ENCODE measurements at places on chromosomes 7 and 10.

- DNase-seq = peak; percentile 91
Observed at GRCh38 chr7:150420987-150421674, 29.3 kb upstream of the GIMAP8 start.

- DNase-seq = no peak
Observed at GRCh38 chr7:40587419-40587818, 452.6 kb downstream of the SUGCT start.

DNA sequence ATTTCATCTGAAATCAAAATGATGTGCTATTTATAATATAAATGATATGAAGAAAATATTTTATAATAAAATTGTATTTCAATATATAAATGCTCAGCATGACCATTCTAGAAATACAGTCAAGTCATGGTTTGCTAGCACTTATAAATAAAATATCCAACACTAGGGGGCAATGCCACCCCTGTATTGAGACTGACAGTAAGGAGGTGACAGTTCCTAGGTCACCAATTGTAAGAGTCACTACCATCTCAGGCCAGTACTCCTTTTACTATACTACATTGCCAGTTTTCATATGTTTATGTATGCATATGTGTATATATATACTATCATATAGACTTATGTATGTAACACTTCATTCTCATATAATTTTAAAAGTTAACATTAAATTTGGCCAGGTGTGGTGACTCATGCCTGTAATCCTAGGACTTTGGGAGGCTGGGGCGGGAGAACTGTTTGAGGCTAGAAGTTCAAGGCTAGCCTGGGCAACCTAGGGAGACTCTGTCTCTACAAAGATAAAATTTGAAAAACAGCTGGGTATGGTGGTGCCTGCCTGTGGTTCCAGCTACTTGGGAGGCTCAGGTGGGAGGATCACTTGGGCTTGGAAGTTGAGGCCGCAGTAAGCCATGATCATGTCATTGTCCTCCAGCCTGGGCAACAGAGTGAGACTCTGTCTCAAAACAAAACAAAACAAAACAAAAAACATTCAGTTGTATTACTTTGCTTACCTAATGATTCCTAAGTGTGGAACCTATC, 2.4 kb upstream of the CNOT4 start:
- peak; percentile 90 for DNase-seq

DNA sequence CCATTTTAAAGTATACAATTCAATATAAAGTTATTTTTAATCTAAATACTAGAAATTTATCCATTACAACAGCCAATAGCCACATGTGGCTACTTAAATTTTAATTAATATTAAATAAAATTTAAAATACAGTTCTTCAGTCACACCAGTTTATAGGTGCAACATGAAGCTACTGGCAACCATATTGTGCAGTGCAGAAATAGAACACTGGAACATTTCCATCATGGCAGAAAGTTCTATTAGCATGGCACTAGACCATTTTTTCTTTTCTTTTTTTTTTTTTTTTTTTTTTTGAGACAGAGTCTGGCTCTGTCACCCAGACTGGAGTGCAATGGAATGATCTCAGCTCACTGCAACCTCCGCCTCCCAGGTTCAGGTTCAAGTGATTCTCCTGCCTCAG, 5.2 kb upstream of the ASCC1 start:
- DNase-seq = no peak

DNA sequence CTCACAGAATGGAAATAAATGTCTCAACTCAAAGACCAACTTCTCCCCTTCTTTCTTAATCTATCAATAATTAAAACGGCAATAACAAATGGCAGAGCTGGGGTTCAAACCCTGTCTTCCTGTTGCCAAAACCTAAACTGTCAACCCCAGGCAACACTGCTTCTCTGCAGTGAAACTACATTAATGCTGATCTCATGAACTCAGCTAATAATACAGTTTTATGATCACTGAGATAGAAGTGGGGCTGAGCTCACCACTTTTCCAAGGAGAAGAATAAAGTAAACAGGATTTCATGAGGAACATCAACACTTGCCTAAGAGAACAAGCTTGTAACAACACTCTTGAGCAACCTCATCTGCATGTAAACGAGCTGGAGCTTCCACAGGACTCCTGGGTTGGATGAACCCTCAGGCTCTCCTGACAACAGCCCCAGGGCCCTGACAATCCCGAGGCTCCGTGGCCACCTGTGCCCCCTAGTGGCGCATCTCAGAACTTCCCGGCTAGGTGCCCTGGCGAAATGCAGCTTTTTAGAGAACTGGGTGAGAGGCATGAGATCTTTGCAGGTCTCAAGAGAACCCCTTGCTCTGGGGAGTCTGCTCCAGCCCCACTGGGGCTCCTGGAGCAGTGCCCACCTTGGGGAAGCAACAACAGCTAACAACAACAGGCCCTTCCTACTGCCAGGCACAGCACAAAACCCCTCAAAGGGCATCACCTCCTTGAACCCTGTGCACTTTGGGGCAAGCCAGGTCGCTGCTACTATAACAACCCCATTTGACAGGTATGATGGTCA, 169.3 kb downstream of the SH3PXD2A start:
- DNase-seq = peak; percentile 89

- DNase-seq = no peak
Observed at GRCh38 chr7:90211391-90212148, at the start of gene STEAP2. Gene STEAP2, plus strand, starts transcription at chr7:90211740. Its CDS starts 13,343 bp downstream, at chr7:90225083.

DNA sequence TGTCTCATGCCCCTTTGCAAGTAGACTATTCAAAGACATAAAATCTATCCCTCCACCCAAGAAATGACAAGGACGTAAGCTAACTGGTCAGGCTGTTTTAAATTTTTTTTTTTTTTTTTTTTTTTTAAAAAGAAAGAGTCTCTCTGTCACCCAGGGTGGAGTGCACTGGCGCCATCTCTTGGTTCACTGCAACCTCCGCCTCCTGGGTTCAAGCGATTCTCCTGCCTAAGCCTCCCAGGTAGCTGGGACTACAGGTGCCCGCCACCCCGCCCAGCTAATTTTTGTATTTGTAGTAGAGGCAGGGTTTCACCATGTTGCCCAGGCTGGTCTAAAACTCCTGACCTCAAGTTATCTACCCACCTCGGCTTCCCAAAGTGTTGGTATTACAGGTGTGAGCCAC, 11.2 kb downstream of the TRA2A start:
- DNase-seq = no peak

- DNase-seq = no peak
Observed at GRCh38 chr7:155448632-155449007, 9.3 kb upstream of the EN2 start.

GRCh38 chr7:127881564-127881963, 149.7 kb downstream of the LRRC4 start:
- DNase-seq = no peak

DNA sequence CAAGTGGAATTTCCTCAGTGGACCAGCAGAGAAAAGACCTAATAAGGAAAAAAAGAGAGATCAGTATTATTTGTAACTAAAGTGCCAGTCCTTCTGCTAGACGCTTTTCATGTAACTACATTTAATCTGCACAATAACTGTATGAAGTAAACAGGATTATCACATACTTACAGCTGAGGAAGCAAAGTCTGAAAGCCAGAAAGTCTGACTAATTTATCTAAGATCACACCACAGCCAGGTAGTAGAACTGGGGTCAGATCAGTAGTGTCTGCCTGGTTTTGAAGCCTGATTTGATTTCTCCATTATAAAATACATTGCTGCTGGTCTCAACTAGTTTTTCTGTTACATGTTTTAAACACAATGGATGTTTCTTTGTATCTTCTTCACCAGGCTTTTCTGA, 69.2 kb downstream of the PODXL start:
- DNase-seq = no peak

DNA sequence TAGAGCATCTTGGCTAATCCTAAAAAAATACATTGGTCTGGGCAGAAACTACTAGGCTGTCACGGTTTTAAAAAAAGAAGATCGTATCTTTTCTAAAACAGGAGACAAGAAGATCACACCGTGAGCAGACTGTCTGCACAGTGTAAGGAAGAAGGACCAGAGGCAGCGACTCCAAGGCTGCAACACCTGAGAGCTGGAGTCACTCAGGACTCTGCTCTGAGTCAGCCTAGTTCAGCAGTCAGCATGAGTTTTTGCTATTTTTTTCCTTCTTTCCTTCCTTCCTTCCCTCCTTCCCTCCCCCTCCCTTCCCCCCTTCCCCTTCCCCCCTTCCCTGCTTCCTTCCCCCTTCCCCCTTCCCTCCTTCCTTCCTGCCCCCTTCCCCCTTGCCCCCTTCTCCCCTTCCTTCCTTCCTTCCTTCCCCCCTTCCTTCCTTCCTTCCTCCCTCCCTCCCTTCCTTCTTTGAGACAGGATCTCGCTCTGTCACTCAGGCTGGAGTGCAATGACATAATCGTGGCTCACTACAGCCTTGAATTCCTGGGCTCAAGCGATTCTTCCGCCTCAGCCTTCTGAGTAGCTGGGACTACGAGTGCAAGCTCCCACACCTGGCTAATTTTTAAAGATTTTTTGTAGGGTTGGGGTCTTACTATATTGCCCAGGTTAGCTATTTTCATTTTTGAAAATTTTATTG, 24.4 kb downstream of the BAG3 start:
- DNase-seq = no peak

DNA sequence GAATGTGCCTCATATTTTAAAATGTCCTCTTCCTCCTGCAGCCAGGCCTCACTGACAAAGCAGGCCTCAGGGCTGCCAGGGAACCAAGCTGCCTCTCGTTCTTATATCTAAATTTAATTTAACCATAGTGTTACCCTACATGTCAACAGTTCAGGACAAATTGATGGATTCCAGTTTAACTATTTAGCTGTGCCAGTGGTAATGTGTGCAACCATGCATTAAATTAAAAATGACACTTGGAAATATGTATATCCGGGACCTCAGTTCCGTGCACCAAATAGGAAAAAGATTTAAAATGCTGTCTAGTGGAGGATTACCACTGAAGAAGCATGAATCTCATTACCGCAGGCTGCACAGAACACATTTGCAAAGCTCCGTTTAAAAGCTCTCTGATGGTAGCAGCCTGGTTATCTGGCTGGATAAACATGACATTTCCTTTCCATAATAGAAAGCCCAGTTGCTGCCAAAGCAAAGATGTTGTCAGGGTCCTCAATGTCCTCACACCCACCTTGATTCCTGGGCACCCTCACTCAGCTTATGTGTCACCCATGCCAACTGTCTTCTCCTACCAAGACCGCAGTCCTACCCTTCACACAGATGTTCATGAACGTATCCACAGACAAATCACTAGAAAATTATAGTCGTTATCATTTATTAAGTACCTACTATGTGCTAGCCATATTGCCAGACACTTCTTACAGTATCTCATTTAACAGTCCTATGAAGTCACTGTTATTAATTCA, 73.3 kb upstream of the FRMD4A start:
- DNase-seq = no peak

DNA sequence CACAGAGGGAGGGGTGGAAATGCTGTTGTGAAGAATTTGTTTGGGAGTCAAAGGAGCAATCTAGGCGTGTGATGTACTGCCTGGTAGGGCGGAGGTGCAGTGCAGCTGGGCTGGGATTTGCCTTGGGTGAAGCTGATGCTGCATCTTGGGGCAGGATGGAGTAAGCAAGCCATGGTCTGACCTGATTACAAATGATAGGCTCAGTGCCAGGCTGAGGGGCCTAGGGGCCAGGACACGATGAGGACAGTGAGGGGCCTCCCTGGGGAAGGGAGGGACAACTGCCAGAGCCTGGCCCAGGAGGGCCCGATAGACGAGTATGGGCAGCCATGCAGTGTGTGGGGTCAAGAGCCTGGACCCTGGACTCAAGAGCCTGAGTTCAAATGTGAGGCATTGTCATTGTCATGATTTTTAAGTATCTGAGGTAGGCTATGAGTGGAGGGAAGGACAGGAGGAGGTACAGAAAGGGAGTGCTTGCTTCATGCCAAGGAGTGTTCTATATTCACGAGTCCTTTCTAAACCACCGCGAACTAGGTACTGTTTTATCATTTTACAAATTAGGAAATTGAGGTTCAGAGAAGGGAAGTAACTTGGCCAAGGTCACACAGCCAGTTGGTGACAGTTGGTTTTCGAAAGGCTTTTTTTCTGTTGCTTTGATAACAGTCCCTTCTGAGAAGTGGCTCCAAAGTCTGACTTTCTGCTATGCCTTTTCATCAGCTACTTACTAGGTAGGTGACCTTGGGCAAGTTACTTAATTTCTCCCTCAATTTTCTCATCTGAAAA, 29.7 kb downstream of the HIF1AN start:
- DNase-seq = no peak

GRCh38 chr10:34292675-34293074, 522.4 kb downstream of the PARD3 start:
- DNase-seq = no peak

GRCh38 chr7:5452937-5453540, 29.4 kb upstream of the TNRC18 start:
- DNase-seq = peak; percentile 68

DNA sequence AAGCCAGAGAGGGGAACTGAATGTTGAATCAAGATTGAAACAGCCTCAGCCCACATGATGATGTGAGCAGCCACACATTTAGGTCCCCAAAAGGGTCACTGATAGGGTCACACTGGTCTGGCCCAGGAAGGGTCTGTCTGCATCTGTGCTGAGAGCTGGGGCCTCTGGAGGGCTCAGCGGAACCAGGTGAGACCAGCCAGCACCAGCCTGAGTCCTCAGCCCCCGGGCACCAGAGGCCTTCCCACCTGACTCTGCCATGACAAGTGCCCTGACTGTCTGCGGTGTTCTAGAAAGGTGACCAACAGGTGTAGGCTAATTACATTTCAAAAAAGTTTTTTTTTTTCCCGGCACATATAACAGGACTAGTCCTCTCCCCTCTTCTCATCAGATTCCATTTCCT, 76.2 kb downstream of the WDR11 start:
- DNase-seq = no peak

DNA sequence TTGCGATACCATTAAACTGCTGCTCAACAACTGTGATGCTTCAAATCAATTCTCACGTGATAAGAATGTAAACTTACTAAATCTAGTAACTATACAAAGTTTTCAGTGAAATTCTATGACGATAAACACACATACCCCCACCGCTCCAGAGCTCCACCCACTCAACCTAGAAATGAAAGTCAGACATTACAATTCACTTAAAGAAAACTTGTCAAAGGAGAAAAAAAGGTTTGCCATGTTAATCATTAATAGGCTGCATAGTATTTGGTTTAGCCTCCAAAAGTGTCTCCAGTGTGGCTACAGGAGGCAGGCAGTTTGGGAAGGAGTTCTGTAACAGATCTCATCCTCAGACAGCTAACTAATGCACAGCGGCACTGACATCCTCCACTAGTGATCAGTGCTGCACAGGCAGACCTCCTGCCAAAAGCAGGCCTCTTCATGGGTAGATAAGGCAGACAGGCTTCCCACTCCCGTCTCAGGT, 3.1 kb downstream of the HERPUD2 start:
- DNase-seq = peak; percentile 38

- DNase-seq = peak; percentile 95
Observed at GRCh38 chr7:30237271-30237695, 47.1 kb upstream of the ZNRF2 start.

DNA sequence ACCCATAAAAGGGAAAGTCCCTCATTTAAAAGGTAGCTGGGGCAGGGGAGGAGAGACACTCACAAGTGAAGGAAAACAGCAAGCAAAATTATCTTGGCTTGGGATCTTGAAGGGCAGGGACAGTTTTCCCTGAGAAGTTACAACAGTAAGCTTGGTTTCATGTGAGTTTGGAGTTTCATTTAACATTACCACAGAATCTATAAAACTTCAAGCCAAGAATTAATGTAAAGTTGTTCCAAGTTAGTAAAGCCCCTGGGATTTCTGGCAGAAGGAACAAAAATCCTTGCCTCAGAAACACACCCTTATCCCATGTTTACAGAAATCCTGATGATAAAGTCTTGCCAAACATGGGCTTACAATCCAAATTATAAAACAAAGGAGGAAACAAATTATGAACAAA, 19.2 kb downstream of the CRPPA start:
- DNase-seq = no peak
